ENCODE measurements at places on chromosomes 6 and 20.

DNA sequence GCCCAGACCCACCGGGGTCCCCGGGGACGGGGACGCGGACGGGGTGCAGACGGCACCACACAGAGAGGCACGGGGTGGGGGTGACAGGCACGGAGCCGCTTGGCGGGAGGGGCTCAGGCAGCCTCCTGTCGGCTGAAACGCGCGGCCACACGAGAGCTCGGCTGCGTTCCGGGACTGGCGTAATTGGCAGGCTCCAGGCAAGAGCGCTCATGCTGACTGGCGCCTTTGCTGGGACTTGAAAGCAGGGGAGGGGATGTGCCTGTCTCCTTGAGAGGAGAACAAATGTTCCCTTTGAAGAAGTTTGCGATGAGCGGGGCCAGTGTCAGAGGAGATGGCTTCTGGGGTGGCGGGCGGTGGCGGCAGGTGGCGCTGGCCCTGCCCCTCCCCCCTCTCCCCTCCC is 25.8 kb downstream of the BHLHE23 start:
- no peak overlapping the region for H3K27ac ChIP-seq
- H3K27me3 ChIP-seq = peaks cover 35% of the 10 kb centered on the region
- peak; percentile 33 for DNase-seq
- H3K4me1 ChIP-seq = peaks cover 43% of the 10 kb centered on the region
- H3K4me3 ChIP-seq = no peak overlapping the region
- no peaks in the 10 kb centered on the region for H3K36me3 ChIP-seq

DNA sequence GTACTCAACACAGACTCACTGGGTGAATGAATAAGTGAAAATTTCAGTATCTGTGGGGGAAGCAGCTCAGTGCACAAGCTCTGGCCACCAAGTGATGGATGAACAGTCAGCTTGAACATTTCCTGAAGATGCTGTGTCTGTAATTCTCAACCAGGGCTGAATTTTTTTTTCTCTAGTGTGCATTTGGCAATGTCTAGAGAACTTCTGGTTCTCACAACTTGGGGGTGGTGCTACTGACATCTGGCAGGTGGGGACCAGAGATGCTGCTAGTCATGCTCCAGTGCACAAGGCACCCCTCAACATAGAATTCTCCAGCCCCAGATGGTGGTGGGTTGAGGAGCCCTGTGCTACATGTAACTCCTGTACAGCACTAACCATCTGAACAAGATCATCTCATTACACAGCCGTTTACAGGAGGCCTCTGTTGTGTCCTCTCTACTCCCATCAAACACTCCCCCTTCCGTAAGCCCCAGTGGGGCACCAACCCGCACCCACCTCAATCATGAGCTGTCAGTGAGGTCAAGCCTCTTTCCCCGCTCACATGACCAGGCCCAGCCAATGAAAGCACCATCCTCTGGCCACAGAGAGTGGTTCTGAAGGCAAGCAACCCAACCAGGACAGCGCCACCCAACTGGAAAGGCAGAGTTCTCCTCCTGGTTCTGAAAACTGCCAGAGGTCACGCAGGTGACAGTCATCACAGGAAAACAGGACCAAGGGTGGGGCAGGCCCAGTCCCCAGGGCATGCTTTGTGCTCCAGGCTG is 103.9 kb upstream of the PMEPA1 start:
- DNase-seq = no peak
- no peak overlapping the region for H3K27ac ChIP-seq
- H3K36me3 ChIP-seq = no peaks in the 10 kb centered on the region
- H3K4me1 ChIP-seq = no peaks in the 10 kb centered on the region
- H3K4me3 ChIP-seq = no peak overlapping the region

GRCh38 chr20:24001712-24002405 is 13.3 kb upstream of the GGTLC1 start:
- H3K4me1 ChIP-seq = no peaks in the 10 kb centered on the region
- H3K36me3 ChIP-seq = no peaks in the 10 kb centered on the region
- no peak overlapping the region for H3K27ac ChIP-seq
- peaks cover 3% of the 10 kb centered on the region for H3K27me3 ChIP-seq
- no peak overlapping the region for H3K4me3 ChIP-seq

DNA sequence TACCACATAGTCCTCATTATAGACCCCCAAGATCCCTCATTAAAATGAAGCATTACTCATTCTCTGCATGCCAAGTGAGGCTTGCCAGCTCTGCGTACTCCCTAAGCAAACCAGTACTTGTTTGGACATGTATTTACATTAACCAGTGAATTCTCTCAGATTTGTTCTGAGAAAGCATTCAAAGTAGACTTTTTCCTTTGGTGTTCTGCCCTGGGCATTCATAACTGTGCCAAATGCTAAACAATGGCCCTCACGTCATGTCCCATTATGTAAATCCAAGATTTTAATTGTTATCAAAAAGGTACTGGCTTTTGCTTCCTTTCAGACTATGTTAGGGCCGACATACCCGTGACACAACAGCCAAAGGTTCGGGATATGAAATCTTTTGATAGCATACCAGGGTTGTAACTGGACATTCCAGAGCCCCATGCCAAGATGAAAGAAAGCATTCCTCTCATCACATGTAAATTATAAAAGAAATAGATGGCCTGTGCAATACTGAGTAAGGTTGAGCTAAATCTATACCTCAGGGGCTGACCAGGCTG is 164.2 kb downstream of the ADAT2 start:
- H3K27me3 ChIP-seq = no peaks in the 10 kb centered on the region
- H3K27ac ChIP-seq = no peak overlapping the region
- H3K4me1 ChIP-seq = no peaks in the 10 kb centered on the region
- H3K4me3 ChIP-seq = no peak overlapping the region

DNA sequence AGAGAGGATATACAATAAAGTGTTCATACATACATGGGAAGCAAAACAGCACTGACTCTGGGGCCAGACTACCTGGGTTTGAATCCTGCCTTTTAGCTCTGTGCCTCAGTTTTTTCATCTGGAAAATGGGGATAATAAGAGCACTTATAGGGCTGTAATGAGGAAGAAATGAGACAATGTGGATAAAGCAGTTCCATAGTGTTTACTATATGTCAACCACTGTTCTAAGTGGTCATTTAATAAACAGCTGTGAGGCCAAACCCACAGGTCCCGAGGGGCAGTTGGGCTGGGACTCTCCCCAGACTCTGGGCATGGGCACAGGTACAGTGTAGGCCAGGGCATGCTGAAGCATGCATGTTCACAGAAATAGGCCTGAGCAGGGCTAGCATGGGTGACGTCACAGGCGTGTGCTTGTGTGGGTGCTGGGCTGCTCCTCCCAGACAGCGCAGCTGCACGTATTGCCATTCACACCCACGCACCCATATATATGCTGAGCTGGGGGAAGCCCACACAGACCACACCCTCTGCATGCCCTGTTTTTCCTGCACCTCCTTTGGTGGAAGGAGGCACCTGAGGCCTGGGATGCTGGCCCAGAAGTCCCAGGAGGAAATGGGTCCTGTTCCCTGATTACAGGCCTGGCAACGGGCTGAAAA is 3.5 kb upstream of the PLCG1 start:
- no peak overlapping the region for H3K4me3 ChIP-seq
- H3K27ac ChIP-seq = no peak overlapping the region
- H3K27me3 ChIP-seq = no peaks in the 10 kb centered on the region
- peaks cover 6% of the 10 kb centered on the region for H3K36me3 ChIP-seq
- DNase-seq = peak; percentile 59
- peaks cover 40% of the 10 kb centered on the region for H3K4me1 ChIP-seq

- H3K4me1 ChIP-seq = peaks cover 90% of the 10 kb centered on the region
- DNase-seq = peak; percentile 72
- peaks cover 41% of the 10 kb centered on the region for H3K36me3 ChIP-seq
- H3K4me3 ChIP-seq = peak overlapping the region; percentile 42
Observed at GRCh38 chr6:90175627-90176538, 120.8 kb downstream of the BACH2 start.

GRCh38 chr20:43835944-43836508 is 78.6 kb upstream of the TOX2 start:
- DNase-seq = no peak
- H3K36me3 ChIP-seq = no peaks in the 10 kb centered on the region
- peaks cover 25% of the 10 kb centered on the region for H3K27me3 ChIP-seq
- no peak overlapping the region for H3K27ac ChIP-seq
- no peak overlapping the region for H3K4me3 ChIP-seq

DNA sequence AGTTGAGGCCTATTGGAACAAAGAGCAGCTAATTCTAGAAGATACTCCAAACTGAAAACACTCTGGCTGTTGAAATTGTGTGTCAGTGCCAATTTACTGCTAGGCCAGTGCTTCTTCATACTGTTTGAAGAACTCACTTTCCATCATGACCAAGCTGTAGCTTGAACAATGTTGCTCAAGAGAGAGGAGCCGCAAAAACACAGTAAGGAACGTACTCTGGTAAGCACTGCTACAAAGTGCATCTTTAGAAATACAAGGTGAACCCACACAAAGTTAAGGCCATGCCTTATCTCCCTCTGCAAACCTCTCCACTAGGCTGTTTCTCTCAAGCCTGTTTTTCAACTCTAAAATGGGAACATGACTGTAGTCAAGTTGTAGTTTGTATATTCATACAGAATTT is 74.5 kb upstream of the TULP1 start:
- peaks cover 45% of the 10 kb centered on the region for H3K36me3 ChIP-seq
- DNase-seq = no peak
- no peak overlapping the region for H3K4me3 ChIP-seq
- peaks cover 58% of the 10 kb centered on the region for H3K4me1 ChIP-seq
- no peaks in the 10 kb centered on the region for H3K27me3 ChIP-seq
- peak overlapping the region; percentile 5 for H3K27ac ChIP-seq

- DNase-seq = no peak
- H3K27me3 ChIP-seq = no peaks in the 10 kb centered on the region
- H3K4me1 ChIP-seq = peaks cover 75% of the 10 kb centered on the region
- H3K36me3 ChIP-seq = no peaks in the 10 kb centered on the region
- no peak overlapping the region for H3K27ac ChIP-seq
Observed at GRCh38 chr6:5667737-5668136, 339.0 kb downstream of the NRN1 start.

DNA sequence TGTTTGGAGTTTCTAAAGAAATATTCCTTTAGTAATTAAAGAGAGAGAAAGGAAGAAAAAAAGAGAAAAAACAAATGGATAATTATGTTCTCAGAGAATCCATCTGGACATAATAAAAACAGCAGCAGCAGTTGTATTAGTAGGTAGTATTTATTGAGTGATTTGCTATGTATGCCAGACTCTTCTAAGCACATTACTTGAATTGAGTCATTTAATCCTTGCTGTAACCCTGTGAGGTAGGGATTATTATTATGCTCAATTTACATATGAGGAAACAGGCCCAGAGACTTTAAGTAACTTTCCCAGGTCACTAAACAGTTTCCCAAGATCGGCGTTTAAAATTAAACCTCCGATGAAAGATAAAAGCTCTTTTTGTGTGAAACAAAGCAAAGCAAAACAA is 238.8 kb downstream of the TSHZ2 start:
- peaks cover 2% of the 10 kb centered on the region for H3K27me3 ChIP-seq
- no peak for DNase-seq
- no peaks in the 10 kb centered on the region for H3K36me3 ChIP-seq
- peaks cover 25% of the 10 kb centered on the region for H3K4me1 ChIP-seq
- no peak overlapping the region for H3K4me3 ChIP-seq

GRCh38 chr20:16760431-16761304 is 12.5 kb downstream of the OTOR start:
- H3K36me3 ChIP-seq = no peaks in the 10 kb centered on the region
- H3K4me1 ChIP-seq = peaks cover 5% of the 10 kb centered on the region
- H3K27me3 ChIP-seq = peaks cover 5% of the 10 kb centered on the region
- H3K27ac ChIP-seq = no peak overlapping the region
- no peak for DNase-seq
- no peak overlapping the region for H3K4me3 ChIP-seq

- no peak overlapping the region for H3K4me3 ChIP-seq
- DNase-seq = no peak
- no peaks in the 10 kb centered on the region for H3K36me3 ChIP-seq
Observed at GRCh38 chr6:12923644-12924235, 207.2 kb downstream of the PHACTR1 start.

DNA sequence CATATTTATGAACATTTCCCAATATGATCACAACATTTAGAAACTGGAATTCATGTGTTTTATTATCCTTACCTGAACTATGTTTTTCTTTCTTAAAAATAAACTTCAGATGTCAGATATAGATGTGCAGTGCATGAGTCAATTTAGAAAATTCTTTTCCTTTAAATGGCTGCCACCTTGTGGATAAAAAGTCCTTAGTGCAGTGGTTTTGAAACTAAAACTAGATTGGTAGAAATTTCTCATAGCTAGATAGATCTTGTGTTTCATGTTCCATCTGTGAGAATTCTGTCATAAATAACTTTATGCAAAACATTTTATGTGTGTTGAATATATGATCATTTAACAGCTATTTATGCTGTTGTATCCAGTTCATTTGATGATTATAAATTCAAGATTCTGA is 134.9 kb downstream of the KLHL32 start:
- no peaks in the 10 kb centered on the region for H3K27me3 ChIP-seq
- no peak for DNase-seq
- peaks cover 5% of the 10 kb centered on the region for H3K4me1 ChIP-seq
- H3K27ac ChIP-seq = no peak overlapping the region

DNA sequence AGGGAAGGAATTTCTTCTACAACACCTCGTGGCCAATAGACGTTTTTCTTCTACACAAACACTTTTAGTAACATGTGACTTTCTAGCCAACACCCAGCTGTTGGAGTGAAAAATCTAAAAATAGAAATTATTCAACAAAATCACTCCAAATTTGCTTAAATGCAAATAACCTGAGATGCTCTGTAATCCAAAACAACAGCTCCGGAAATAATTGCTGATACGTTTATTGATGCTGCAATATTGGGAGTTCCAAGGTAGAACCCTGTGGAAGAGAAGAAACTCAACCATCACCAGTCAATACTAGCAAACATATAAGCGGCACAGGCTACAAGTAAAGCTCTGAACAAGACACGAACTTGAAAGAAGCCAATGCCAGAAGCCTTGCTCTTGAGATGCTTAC is 230.6 kb downstream of the ALDH8A1 start:
- H3K36me3 ChIP-seq = no peaks in the 10 kb centered on the region
- no peak for DNase-seq
- H3K27me3 ChIP-seq = peaks cover 2% of the 10 kb centered on the region
- no peak overlapping the region for H3K4me3 ChIP-seq
- no peak overlapping the region for H3K27ac ChIP-seq

DNA sequence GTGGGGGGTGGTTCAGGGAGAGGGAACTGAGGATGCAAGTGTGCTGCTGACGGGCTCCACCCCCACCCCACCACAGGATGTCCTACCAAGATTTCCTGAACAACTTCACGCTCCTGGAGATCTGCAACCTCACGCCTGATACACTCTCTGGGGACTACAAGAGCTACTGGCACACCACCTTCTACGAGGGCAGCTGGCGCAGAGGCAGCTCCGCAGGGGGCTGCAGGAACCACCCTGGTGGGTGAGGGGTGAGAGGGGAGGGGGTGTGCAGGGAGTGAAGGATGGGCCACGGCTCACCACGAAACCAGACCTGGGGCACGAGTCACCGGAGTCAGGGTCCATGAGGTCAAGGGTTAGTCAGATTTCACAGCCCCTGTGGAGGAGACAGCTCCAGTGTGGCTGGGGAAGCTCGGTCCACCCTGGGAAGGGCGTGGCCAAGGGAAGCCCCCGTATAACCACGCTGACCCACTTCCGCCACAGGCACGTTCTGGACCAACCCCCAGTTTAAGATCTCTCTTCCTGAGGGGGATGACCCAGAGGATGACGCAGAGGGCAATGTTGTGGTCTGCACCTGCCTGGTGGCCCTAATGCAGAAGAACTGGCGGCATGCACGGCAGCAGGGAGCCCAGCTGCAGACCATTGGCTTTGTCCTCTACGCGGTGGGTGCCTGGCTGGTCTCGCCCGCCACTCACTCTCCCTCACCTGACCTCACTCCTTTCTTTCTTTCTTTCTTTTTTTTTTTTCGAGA is 18.3 kb downstream of the CAPN11 start:
- H3K36me3 ChIP-seq = no peaks in the 10 kb centered on the region
- H3K4me3 ChIP-seq = peak overlapping the region; percentile 45
- no peaks in the 10 kb centered on the region for H3K27me3 ChIP-seq
